ENCODE measurements at places on chromosomes 12 and 14.

DNA sequence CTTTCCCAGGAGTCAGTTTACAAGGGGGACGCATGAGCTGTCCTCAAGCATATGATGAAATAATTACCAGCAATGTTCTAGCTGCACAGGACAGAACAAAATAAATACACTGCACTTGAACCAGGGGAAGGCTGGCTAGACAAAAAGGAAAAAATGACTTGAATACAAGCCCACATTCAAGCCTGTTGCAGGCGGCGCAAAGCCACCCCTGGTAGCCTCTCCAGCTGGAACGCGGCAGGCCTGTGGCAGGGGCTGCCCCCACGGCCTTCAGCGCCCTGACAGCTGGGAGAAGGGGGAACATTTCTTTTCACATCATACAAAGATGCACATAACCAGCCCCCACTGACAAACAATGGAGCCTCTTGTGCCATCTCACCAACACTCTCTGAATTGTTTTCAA, 57.1 kb downstream of the TRAFD1 start:
- no peak for DNase-seq

GRCh38 chr12:110373425-110373824, 30.1 kb downstream of the ANAPC7 start:
- DNase-seq = no peak

DNA sequence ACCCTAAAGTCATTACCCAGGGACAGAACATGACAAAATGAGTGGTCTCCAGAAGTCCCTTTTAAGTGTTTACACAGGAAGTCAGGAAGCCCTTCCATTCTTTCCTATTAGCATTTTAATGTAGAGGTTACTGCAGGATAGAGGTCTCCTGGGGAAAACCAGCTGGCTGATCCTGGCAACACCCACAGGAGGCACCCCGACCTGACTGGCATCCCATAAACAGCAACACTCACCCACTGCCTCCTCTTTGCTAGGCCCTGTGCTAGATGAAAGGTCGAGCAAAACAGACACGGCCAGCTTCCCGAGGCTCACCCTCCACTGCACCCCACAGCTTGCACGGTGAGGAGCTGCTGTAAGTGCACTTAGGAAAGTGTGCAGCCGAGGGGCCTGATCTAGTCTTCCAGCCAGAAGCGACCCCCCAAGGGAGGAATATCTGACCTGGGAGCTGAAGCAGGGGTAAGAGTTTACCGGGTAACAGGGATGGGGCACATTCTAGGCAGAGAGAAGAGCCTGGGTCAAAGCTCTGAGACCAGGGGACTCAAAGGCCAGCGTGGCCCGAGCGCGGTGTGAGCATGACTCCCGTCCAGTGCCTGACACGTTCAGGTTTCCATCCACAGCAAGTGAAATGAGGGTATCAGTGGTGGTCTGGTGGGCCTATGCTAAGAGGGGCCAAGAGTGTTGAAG, 9.0 kb downstream of the DAZAP2 start:
- DNase-seq = peak; percentile 23

- no peak for DNase-seq
Measured at GRCh38 chr12:89475203-89475990, 49.2 kb downstream of the GALNT4 start.

GRCh38 chr12:46210873-46211439, 57.9 kb downstream of the SLC38A1 start:
- DNase-seq = no peak

Measured in WTC11 (cell line).